ENCODE measurements at places on chromosomes 3 and 15.

- no peak for DNase-seq
These were observed 157.8 kb downstream of the IL1RAP start for GRCh38 chr3:190671658-190672057.

- no peak for DNase-seq
These were observed 262.2 kb downstream of the MEX3B start for GRCh38 chr15:81783586-81783985.

DNA sequence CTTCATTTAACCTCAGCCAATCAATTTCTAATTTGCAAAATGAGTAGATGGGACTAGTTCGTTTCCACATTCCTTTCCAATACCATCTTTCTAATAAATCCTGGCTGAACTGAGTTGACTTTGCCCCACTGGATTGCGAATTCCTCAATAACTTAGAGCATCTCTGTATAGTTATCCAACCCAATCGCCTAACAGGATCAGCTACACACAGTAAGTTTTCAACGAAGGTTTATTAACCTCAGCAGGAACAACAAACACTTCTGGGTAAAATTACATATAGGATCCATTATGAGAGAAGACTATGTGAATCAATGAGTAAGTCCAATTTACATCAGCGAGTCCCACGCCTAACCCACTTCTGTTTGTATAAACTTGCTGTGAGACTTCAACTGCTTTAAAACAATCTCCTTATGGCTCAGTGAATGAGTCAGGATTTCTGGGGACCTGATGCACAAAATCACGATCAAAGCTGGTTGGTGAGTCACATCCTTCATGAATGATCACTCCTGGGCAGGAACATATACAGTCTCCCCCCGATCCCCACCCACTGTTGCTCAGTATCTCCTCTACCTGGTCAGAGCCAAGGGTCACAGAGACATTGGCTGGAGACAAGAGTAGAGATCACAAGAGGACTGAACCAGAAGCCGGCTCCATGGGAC is 142.8 kb downstream of the EDEM1 start:
- DNase-seq: no peak

DNA sequence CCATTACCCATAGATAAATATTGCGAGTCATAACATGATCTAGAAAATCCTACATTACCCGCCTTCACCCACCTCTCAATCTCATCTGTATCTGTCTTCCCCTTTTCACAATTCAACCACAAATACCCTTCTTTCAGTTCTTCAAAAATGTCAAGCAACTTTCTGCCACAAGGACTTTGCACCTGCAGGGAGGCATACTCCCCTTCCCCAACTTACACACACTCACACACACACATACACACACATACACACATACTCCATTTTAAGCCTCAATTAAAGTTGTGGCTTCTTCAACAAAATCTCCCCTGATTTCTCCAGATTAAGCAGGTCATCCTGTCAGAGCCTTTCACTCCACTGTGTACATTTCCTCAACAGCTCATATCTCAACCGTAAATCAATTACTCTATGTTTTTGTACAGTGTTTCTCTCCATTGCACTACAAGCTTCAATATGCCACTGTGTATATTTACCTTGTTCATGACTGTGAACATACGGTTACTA is 33.1 kb upstream of the CCDC50 start:
- DNase-seq: no peak

DNA sequence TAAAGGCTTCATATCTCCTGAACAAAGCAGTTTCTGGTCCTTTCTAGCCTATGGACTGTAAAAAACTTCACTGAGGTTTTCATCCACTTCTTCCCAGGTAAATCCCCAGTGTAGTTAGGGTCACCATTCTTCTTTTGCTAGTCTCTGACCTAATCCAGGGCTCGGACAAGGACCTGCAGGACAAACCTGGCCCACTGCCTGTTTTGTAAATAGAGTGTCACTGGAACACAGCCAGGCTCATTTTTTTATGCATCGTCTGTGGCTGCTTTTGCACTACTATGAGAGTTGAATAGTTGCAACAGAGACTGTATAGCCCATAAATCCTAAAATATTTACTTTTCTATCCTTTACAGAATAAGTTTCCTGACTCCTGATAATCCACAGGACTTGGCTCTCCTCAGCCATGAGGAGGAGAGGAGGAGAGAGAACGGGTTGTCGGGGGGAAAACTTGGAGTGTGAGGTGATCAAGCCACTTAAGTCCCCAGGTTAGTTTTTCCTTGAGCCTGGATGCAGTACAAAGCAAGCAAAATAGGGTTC is 29.0 kb downstream of the CCR3 start:
- no peak for DNase-seq

GRCh38 chr15:77516786-77517185 is 96.1 kb downstream of the HMG20A start:
- no peak for DNase-seq

DNA sequence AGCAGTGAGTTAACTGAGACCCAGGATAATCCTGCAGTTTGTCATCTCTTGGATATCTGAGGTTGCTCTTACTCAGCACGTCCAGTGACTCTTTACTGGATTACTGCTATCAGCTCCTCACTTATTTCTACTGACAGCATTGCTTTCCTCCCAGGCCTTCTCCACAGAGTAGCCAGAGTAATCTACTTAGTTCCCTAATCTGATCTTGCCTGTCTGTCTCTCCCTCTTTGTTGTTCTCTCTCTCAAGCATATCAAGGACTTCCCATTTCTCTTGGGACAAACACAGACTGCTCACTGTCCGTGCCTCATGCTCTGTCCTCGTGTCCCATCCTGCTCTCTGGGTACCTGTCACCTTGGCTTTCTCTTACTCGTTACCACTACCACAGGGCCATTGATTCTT is 376.2 kb downstream of the FEZF2 start:
- DNase-seq: no peak

DNA sequence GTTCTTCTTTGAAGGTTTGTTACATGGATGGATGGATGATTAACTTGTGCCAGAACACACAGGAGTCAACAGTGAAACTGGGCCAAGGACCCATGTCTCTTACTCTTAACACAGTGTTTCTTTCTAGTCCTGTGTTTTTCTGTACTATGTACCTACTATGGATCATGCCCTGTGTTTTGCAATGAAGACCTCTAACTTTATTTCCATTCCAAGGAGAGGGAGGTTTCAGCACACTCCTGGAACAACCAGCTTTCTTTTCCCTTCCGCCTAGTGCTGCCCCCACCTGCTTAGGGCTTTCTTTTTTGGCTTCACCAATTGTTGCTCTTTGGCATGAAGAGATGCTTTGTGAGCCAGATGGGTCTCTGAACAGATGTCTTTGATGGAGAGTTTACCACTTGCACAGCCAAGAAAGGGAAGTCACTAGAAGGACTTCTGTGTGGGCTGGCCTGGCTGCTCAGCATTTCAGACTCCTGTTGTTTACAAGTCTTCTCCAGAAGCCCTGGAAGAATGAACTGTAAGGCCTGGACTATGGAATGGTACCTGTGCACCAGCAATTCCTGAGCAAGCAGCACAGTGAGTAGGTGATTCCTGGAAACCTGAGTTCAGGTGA is 44.5 kb downstream of the SNAPC5 start:
- DNase-seq: no peak

GRCh38 chr3:52090131-52090932 is 34.0 kb upstream of the DUSP7 start:
- DNase-seq: no peak

DNA sequence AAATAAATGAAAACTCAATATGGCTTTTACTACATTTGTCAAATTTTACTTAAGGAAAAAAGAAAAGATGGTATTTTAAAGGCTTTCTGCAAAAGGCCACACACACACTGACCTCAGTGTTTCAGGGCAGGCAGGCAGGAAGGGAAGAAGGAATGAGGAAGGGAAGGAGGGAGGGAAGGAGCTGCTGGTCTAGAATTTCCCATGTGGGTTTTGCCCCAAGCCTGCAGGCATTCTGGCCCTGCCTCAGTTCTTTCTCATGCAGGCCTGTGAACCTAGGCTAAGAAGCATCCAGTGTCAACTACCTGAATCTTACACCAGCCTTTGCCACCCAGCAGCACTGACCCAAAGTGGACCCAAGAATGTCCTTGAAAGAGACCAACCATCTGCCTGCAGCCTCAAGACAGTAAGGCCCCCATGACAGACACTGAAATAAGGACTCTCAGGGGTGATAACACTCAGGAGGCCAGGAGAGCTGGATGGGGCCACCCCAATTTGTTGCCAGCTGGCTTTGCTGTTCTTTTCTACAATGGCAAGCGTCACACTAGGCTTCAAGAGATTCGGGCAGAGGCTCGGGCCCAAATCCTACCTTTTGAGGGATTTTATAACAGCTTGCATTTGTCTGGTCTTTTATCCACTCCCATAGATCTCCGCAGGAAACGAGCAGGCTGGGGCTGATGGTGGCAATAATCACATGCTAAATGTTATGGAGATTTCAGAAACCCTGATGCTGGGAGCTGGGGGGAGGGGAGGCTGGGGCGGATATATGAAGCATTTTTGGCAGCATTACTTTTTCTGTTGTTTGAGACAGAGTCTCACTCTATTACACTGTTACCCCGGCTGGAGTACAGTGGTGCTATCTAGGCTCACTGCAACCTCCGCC is 51.4 kb downstream of the XXYLT1 start:
- no peak for DNase-seq

- no peak for DNase-seq
These were observed 9.2 kb downstream of the ILDR1 start for GRCh38 chr3:122012821-122013220.

DNA sequence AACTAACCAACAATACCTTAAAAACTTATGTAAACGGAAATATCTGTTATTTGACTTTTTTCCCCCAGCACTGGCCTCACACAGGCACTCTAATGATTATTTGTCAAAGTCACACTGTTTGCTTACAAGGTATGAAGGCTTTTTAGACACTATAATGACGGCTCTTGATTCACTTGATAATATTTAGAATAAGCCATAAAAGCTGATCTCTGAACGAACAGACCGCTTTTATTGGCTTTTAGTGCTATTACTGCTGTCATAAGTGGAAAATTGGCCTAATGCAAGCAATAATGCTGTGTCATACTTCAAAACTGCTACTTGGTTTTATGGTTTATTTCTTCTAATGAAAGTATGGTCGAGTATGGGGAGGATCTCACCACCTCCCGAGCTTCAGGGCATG is 35.1 kb downstream of the MDFIC2 start:
- no peak for DNase-seq

- no peak for DNase-seq
These were observed 308.4 kb upstream of the CDIN1 start for GRCh38 chr15:36271048-36271447.

- DNase-seq: no peak
These were observed 147.8 kb downstream of the NEK10 start for GRCh38 chr3:27221264-27221932.

- no peak for DNase-seq
These were observed 21.7 kb downstream of the TMEM43 start for GRCh38 chr3:14146381-14147065.

GRCh38 chr15:72685301-72685924 is 569 bp downstream of the HIGD2B start:
- no peak for DNase-seq

DNA sequence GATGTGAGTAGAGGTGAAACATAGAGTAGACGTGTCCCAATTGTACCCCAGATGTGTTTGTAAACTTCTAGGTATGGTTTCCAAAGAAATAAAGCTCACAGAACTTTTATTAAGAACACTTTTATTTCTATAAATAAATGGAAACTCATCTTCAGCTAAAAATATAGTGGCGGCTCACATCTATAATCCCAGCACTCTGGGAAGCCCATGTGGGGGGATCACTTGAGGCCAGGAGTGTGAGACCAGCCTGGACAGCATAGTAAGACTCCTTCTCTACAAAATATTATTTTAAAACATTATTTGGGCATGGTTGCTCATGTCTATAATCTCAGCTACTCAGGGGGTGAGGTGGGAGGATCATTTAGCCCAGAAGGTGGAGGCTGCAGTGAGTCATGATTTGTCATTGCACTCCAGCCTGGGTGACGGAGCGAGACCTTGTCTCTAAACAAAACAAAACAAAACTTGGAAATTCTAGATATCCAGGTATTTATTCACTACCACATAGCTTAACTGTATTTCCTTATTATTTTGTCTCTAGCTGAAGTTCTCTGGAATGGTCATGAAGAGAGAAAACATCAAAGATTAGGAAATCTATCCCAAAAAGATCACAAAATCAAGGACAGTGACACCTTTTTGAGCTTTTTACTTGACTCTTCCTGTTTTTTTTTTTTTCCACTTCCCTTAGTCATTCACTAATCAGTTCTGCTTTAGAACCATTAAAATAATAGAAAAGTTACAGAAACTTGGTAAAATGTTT is 258.1 kb downstream of the TIGIT start:
- DNase-seq: no peak

DNA sequence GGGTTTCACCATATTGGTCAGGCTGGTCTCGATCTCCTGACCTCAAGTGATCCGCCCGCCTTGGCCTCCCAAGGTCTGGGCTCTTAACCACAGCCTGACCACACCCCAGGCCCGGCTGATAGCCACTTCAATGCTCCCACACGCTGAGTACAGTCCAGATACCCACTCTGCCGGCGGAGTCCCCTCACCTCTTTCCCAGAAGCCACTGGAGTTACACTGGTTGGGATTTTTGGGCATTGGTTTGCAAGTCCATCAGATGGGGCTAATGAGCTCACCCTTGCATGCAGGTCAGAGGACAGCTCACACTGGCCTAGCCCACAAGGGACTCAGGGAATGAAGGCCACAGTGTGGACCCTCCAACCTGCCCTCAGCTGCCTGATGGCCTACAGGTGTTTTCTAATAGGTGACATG is 60.1 kb downstream of the IQSEC1 start:
- no peak for DNase-seq

GRCh38 chr15:56794165-56794552 is 60.9 kb upstream of the ZNF280D start:
- DNase-seq: no peak

GRCh38 chr3:140167600-140168281 is 232.8 kb downstream of the CLSTN2 start:
- no peak for DNase-seq

DNA sequence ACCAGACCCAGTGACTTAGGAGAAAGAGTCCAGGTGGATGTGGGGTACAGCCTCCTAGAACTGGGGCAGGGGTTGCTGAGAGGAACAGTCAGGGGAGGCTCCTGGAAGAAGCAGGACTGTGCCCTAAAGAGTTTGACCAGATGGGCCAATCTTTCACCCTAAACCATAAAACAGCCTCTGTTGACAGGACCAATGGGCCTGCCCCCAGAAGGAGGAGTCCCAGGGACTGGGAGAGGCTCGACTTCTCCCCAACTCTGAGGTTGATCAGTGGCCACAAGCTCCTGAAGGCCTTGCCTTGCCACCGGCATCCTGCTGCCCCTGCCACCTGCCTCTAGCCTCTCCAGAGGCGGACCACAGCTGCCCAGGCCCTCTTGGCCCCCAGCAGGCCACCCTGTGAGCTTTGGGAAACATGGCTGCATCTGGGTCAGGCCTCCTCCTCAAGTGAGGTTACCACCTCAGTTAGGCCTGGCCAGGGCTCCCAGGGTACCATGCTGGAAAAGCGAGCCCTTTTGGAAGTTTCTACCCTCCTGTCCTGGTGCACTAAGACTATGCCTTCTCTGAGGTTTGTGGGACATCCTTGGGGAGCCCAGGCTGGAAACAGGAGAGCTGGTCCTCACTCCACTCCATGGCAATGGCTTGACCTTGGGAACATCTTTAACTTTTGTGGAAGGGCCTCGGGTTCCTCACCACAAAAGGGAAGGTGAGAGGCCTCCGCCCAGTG is 2.8 kb downstream of the VIPR1 start:
- no peak for DNase-seq
